Esophagus mucosa (tissue), 1 donor: ENCODE measurements at places on chromosomes 4 and X. TPM values are rescaled to one million over a fixed set of nuclear protein-coding genes. Genes with fewer than 3 reads are reported as not detected.

DNA sequence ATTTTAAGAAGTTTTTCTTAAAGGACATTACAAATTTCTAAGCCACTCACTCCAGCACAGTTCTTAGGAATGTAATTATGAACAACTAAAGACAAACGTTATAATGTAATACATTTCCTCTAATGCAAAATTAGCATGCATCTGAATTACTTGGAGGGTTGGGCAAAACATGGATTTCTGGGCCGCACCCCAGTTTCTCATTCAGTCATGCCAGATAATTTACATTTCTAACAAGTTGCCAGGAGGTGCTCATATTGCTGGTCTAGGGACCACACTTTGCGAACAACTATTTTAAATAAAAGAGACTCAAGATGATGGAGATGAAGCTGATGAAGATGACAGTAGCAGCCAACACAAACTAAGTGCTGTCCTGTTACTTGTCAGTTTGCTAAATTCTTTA, 684.7 kb upstream of the ATOH1 start:
- no peak for ATAC-seq

GRCh38 chr4:147078875-147079658, 133.4 kb upstream of the TTC29 start:
- ATAC-seq, result no peak

GRCh38 chr4:145842224-145842887, 96.3 kb downstream of the ZNF827 start:
- ATAC-seq, result no peak

Gene MAGEA6
- not detected for total RNA-seq

Gene UGT2A3
- total RNA-seq, result not detected
